ENCODE measurements at places on chromosomes 6 and 20. TPM values are rescaled to one million over a fixed set of nuclear protein-coding genes. Genes with fewer than 3 reads are reported as not detected.

The ERMARD gene
- total RNA-seq = 16.7 TPM

- no peak for DNase-seq
Measured at GRCh38 chr6:52641388-52641787, 29.5 kb upstream of the TMEM14A start.

DNA sequence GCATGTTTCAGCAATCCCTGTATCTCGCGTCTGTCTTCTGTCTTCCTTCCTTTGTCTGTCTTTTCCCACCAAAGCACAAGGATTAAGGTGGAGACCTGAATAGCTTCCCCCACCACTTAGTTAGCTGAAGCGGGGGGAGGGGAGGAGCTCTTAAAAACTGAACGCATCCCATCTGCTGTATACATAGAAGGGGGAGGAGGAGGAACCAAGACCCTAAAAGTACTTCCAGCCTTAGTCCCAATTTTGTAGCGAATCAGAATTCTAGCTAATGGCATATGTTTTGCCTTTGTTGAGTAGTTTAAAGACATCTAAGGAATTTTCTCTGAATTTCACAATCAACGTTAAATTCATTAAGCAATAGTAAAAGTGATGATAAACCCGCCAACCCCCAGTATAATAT, 47.9 kb downstream of the GNAS start:
- no peak for DNase-seq

DNA sequence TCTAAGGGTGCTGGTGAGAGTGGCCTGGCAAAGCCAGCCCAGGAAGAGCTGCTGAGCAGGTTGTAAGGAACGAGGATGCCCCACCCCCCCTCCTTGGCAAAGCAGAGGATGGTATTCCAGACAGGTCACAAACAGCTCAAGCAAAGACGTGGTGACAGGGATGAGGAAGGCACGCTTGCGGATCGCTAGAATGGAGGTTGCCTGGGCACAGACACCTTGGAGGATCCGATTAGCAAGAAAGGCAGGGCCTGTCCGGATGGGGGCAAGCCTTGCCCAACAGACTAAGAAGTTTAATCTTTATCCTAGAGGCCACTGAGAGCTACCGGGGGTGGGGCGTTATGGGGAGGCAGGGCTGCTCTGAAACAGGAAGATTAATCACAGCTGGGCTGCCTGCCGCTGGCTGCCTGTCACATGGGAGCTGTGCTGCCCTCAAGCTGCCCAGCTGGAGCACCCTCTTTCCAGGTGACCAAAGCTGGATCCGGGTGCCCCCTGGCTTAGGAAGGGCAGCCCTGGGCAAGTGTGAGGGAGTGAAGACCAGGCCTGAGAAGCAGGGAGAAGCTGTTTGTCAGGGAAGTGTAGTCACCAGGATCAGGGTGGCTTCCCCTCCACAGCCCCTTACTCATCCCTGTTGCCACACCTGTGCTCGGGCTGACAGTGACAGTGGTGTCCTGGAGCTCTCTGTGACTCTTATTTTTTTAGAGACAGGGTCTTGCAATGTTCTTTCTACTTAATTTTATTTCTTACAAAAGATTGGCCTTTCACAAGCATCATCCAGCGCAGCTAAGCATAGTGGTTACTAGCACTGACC, 9.1 kb upstream of the MAPK13 start:
- peak; percentile 70 for DNase-seq

Data from renal cortical epithelial cell (primary cell).